ENCODE measurements at places on chromosomes 11 and 22.
A peak's percentile ranks its signal among the peaks of the same experiment; 100 is the strongest.

- no peak for DNase-seq
These were observed 476.9 kb upstream of the ISX start for GRCh38 chr22:34588871-34589545.

DNA sequence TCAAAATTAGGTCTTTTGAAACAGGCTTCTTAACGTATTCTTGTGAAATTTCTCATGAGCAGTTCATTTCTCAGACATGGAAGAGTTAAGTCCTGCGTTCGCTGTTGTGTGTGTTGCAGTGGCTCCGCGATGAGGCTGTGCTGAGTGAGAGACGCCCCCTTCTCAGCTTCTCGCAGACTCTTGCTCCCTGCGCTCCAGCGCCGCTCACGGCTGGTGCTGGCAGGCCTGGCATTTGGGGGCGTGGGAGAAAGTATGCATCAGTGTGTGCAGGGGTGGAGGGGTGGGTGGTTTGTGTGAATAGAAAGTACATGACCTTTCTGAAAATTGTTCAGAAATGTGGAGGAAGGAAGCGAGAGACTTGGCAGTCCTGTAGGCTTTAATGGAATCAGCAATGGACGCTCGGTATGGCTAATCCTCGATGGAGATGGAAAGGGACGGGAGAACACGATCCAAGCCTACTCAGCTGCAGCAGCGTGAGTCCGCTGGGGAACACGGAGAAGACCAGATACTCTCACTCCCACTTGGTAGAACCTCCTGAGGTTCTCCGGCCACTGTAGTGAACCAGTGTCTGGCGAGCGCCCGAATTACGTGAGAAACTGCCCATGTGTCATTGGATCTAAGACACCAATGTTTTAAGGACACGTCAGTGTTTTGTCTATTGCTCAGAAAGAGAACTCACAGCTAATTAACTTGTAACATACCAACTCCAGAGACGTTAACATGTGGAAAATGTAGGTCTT is 5.9 kb downstream of the TAB1 start:
- DNase-seq = peak; percentile 87

DNA sequence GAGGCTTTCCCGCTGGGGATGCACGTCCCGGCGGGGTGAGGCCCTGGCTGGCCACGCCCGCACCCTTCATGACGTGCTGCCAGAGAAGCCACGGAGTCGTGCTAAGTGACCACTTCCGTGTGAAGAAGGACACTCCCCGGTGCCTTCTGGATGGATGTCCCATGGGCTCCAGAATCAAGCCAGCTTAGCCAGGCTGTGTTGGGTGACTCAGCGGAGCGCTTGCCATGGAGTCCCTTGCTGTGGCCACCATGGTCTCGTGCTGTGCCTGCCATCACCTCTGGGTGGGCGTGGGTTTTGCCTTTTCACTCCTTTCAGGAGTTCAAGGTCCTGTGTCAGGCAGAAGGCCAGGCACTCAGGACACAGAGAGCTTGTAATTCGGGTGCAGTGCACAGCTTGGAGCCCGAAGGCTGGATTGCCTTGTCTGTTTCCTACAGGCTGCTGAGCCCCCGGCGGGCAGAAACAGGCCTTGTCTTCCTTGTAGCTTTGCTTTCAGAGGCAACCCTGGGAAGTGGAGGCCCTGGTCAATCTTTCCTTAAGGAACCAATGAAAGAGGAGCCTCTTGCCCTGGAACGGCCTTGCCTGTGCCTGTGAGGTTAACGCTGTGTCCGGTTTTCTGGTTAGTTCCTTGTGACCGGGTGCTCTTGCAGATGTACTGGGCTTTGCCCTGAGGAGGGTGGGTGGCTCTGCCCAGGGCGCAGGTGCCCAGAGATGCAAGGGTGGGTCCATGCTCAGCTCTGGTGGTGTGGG is 268.6 kb downstream of the TBC1D22A start:
- DNase-seq = no peak

GRCh38 chr11:43462359-43462758 is 103.6 kb downstream of the TTC17 start:
- DNase-seq = no peak

DNA sequence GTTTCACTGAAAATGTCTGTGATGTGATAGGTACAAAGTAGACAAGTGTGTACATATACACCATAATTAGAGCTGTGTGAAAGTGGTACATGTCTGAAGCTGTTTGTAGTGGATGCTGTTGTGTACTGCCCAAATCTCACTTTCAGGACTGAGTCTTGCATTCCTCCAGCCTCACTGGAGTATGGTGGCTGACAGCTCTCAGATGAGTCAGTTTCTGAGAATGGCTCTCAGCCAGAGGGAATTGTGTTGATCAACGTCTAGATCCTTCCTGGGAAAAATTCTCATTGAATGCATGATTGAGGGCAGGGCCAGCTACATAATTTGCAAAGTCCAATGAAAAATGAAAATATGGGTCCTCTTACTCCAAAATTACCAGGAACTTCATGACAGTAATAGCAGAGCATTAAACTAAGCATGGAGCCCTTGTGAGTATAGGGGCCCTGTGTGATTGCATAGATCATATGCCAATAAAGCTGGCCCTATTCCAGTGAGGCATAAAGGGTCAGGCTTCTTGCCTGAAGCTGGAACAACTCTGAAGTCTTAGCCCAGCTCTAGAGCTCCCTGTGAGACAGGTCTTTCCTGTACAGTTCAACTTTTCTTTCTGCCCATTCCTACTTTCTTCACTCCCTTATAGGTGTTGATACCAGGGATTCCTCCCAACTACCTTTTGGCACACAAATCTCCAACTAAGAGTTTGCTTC is 10.8 kb upstream of the CYP2R1 start:
- no peak for DNase-seq

- DNase-seq = peak; percentile 12
These were observed 55.0 kb downstream of the RTL6 start for GRCh38 chr22:44442851-44443595.

DNA sequence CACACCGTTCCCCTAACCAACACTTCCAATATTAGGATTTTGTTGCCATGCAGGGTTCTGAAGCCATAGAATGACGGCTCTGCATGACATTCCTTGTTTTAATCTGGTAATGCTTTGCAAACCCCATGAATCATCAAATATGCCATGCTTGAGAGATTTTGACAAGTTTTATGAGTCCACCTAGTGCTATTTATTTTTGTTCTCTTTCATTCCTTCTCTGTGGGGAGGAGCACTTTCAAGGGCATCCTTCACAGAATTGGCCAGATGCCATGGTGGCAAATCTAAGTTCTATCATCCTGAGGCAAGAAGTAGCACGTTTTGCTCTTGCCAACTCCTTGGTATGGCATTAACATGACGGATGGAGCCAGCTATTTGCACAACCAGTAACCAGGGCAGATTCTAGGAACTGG is 268.4 kb downstream of the FAM76B start:
- DNase-seq = no peak

DNA sequence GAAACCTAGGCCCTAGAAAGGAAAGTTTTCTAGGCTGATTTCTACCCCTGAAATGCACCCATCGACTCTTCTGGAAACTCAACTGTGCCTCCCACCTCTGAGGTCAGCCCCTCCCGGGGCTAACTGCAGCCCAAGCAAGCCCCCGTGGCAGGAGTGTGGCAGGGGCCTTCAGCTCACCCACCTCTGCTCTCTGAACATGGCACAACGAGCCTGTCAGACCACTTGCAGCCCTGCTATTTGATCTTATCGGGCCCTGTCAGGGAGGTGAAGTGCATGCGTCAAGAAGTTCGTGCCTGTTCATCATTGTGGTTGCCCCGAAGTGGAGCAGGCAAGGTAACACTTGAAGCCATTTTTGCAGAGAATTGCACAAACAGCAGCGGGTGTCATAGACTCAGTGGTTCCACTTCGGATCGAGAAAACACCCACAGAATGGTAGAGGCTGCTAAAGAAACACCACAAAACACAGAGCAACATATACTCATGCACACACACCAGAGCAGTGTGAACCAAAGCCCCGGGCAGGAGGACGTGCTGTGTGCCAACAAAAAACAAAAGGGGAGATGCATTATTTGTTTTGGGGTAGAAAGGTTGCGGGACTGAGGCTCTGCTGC is 262.7 kb downstream of the ETS1 start:
- no peak for DNase-seq

- DNase-seq = peak; percentile 81
These were observed at the start of gene PHF21B for GRCh38 chr22:45009606-45010531. PHF21B (minus strand) TSS chr22:45010005; CDS start chr22:45009549, 456 bp downstream.

DNA sequence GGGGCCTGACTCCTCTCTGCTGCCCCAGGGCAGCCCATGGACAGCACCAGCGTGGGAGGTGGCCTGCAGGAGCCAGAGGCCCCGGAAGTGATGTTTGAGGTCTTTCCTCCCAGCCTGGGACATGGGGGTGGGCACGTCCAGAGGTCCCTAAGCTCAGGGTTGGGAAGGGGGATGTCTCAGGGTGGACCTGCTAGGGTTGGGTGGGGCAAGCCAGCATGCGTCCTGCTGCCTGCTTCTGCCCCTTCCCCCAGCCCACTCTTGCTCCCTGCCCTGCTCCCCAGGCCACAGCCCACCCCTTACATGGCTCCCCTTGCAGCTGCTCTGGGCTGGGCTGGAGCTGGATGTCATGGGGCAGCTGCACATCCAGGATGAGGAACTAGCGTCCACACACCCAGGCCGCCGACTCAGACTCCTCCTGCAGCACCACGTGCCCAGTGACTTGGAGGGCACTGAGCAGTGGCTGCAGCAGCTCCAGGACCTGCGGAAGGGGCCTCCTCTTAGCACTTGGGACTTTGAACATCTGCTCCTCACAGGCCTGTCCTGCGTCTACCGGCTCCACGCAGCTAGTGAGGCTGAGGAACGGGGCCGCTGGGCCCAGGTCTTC is 1.3 kb downstream of the FAM180B start:
- DNase-seq = no peak
